Neural crest cell (in vitro differentiated cells): ENCODE measurements at places on chromosomes 1 and 21. TPM values are rescaled to one million over a fixed set of nuclear protein-coding genes. Genes with fewer than 3 reads are reported as not detected.
A peak's percentile ranks its signal among the peaks of the same experiment; 100 is the strongest.

DNA sequence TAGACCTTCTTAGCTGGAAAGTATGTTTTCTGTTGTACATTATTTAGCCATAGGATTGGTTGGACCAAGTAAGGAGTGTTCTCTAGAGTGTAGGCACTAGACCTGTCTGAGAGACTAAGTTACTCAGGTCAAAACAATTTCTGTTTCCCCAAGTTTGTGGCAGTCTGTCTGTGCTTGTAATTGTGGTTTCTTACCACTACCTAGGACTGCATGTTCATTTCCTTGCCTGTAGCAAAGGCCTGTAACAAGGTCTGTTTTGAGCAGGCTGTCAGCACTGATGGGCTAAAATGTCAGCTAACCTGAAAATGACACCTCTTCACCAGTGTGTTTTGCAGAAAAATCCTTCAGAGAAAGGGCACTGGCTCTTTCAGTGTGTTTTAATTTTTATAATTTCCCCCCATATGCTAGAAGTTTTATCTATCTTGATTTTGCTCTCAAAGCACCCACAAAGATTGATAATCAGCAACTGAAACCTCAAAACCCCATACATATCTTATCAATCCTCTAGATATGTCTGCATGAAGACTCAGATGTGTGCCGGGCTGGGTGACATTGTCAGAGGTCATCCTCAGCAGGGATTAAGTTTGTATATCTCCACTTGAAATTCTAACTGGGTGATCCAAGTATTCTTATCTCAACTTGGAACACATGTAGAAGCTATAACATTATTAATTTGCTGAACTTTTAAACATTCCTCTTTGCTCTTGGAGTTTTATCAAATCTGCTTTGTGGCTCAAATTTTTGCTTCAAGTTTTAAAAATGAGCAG, 50.7 kb upstream of the ST6GALNAC3 start:
- no peaks in the 10 kb centered on the region for H3K36me3 ChIP-seq
- DNase-seq = no peak
- H3K27ac ChIP-seq = no peak overlapping the region
- H3K4me1 ChIP-seq = no peaks in the 10 kb centered on the region
- H3K4me3 ChIP-seq = no peak overlapping the region
- no peaks in the 10 kb centered on the region for H3K27me3 ChIP-seq

ZBTB8B gene
- 3.1 and 3.3 TPM in 2 replicates for total RNA-seq

CORT gene
- 1.2 and 1.3 TPM in 2 replicates for total RNA-seq

DNA sequence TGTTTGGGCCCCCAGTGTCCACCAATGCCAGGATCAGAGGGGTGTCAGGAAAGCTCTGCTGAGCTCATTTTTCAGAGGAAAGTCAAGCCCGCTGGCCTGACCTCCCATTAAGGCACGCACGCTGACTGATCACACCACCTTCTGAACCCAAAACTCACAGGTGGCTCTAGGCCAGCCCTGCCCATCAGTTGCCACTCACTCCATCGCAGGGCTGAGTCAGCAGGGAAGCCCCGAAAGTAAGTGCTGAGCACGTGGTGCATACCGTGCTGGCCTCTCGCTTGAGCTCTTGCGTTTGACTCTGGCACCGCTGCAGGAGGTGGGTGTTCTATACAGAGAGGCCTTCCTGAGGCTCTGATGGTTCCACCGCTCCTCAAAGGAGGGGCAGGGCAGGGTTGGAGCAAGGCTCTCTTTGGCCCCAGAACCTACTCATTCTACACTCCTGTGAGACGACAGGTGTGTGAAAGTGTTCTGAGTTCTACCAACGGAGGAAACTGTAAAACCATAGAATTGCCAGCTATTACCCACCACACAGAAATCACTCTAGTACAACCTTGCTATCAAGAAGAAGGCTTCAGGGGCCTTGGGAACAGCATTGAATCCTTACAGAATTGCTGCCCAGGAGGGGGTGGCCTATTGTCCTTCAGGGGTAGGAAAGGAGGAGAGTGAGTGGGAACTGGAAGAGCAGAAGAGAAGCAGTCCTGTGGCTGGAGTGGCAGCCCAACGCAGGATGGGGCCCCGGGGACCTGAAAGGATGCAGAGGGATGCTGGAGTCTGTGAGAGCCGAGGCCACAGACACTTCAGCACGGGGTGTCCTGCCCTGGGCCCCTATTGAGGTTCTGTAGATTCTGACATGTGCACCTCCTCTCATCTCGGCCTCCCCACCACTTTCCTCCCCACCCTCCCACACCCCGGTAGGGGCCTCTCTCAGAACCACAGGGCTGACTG, 214.7 kb upstream of the EDN2 start:
- peak overlapping the region; percentile 62 for H3K27ac ChIP-seq
- no peaks in the 10 kb centered on the region for H3K27me3 ChIP-seq
- no peaks in the 10 kb centered on the region for H3K4me1 ChIP-seq
- DNase-seq = no peak
- H3K4me3 ChIP-seq = no peak overlapping the region
- no peaks in the 10 kb centered on the region for H3K36me3 ChIP-seq

DNA sequence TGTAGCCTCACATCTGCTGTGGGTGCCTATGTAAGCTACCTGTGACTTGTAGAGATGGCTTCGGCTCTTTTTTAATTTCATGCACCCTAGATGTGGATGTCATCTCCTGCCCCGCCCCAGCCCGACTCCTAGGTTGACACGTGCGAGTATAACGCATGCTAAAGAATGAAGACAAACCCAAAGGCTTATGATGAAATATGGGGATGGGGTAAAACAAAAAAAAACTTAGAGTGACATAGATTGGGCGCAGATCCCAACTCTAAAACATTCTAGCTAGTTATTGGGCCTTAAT, 613 bp upstream of the ERO1B start:
- peak overlapping the region; percentile 82 for H3K4me3 ChIP-seq
- DNase-seq = no peak
- H3K27ac ChIP-seq = no peak overlapping the region
- peaks cover 22% of the 10 kb centered on the region for H3K4me1 ChIP-seq
- no peaks in the 10 kb centered on the region for H3K36me3 ChIP-seq

CDA gene
- total RNA-seq = not detected in 2 replicates

CTH gene
- total RNA-seq = 11.3 and 12.4 TPM in 2 replicates
